ENCODE measurements at places on chromosomes 5 and 9.
A peak's percentile ranks its signal among the peaks of the same experiment; 100 is the strongest.

DNA sequence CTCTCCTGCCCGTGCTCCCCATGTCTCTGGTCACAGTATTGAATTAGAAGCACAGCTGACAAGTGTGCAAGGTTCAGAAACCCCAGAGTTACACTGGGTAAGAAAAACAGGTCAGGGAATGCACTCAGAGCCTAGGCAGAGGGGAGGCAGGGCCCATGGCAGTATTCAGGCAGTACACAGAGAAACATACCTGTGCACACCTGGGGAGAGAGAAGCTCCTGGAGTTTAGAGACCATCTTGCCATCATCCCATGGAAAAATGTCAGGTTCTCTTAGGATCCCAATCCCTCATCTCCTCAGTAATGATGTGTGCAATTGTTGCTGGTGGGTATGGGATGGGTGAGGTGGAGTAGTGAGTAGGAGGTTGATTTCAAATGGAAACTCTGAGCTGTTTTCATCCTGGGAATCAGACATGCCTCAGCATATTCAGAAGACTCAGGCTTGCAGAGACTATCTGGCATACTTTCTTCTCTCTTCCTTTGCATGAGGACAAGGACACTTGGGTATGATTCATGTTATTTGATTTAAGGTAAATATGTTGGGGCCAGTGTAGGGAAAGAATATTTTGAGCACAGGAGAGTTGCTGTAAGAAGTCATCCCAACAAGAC lies 228.5 kb downstream of the ESM1 start:
- H3K4me1 ChIP-seq: peaks cover 33% of the 10 kb centered on the region
- H3K4me3 ChIP-seq: no peak overlapping the region
- H3K27ac ChIP-seq: no peak overlapping the region
- H3K27me3 ChIP-seq: no peaks in the 10 kb centered on the region
- no peak for DNase-seq

DNA sequence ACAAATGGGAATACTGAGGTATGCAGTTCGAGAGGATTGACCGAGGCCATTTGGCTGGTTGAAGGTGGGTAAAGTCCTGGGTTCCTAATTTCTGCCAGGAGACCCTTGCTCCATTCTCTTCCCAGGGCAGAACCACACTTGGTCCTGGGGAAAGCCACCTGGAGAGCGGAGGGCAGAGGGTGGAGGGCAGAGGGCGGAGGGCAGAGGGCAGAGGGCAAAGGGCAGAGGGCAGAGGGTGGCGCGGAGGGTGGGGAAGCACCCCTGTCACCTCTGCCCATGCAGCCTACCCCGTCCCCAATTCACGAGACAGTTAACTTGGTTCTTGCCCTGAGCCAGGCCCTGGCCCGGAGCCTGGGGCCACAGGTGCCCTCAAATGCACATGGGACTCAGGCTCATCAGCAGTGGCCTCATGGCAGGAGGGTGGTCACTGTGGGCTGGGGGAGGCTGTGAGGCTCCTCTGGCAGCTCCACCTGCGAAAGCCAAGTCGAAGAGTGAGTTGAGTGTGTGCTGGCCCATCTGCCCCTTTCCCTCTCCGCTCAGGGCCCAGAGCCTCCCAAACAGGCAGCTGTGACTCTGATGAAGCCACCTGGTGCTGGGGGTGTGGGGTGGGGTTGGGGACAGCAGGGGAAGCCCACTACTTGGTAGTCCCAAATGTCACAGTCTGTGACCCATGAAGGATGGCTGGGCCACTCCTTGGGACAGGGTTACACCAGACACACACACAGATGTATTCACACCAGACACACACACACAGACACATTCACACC lies 28.0 kb upstream of the FCN1 start:
- no peak overlapping the region for H3K27ac ChIP-seq
- DNase-seq: no peak
- H3K27me3 ChIP-seq: peaks cover 4% of the 10 kb centered on the region
- no peaks in the 10 kb centered on the region for H3K36me3 ChIP-seq

GRCh38 chr5:53291047-53291446 lies 181.5 kb upstream of the MOCS2 start:
- H3K4me3 ChIP-seq: no peak overlapping the region
- peaks cover 6% of the 10 kb centered on the region for H3K27me3 ChIP-seq
- H3K4me1 ChIP-seq: no peaks in the 10 kb centered on the region
- DNase-seq: no peak

DNA sequence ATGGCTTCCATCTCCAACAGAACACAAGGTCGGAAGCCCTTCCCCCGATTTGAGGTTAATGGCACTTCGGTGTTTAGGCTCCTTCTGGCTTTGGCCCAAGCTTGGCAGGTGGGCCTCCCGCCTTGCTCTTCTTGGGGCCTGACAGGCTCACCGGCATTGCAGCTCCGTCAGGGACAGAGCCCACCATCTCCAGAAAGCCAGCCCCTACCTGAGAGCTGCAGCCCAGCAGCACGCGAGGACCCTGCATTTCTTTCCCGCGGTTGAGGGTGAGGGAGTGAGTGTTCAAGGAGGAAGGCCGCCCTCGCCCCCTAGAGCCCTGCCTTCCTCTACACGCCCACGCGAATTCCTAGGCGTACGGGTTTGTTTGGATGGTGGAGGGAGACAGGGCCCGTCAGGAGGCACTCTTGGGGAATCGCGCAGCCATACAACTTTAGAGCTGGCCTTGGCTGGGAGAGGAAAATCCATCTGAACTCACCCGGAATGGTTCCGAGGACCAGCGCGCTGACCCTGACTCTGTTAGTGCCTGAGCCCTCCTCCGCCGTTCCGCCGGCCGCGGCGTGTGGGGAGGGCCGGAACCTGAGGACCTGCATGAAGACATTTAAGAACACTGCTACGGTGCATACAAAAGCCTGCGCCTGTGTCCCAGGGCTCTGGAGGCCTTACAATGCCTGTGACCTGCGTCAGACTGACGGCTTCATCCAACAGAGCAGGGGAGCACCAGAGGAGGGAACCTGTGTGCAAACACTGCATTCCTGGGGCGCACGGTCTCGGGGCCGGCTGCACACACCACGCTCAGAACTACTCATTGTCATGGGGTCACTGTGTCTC lies 73.8 kb downstream of the MRPL36 start:
- no peak overlapping the region for H3K27ac ChIP-seq
- no peaks in the 10 kb centered on the region for H3K4me1 ChIP-seq
- H3K27me3 ChIP-seq: peaks cover 2% of the 10 kb centered on the region
- no peaks in the 10 kb centered on the region for H3K36me3 ChIP-seq

DNA sequence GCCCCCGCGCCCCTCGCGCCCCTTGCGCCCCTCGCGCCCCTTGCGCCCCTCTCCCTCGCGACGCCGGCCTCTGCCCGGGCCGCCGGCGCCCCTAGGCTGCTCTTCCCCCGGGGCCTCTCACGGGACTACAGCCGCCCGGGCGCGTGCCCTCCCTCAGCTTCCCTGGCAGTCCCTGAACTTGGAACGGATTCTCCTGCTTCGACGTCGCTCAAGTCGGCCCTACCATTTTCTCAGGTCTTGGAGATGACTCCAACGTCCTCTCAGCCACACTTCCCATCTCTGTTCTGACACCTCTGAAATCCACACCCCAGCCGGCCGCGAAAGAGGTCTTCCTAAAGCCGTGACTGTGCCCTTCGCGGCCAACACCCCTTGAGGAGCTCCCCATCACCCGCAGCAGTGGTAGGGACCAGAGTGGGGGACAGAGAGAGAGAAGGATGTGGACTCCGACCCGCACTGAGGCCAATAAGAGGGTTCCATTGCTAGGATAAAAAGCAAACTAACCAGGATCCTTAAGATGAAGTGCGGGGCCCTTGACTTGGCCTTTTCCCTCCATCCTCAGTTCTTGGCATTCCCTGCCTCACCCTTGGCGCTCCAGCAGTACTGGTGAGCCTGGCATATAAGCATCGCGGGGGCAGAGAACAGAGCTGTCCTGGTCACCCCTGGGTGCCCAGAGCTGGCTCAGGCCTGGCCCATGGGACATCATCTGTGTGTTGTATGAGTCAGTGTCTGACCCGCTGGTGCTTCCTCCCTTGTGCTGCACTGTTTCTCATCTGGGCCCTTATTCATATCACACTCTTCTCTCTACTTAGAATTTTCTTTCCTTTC lies 38.6 kb upstream of the GARNL3 start:
- H3K27me3 ChIP-seq: peaks cover 20% of the 10 kb centered on the region
- no peak for DNase-seq
- H3K4me3 ChIP-seq: peak overlapping the region; percentile 80
- H3K4me1 ChIP-seq: peaks cover 23% of the 10 kb centered on the region

GRCh38 chr5:139116100-139116655 lies 82.0 kb downstream of the SIL1 start:
- H3K4me3 ChIP-seq: no peak overlapping the region
- H3K27me3 ChIP-seq: no peaks in the 10 kb centered on the region
- DNase-seq: no peak
- H3K4me1 ChIP-seq: no peaks in the 10 kb centered on the region

- no peaks in the 10 kb centered on the region for H3K36me3 ChIP-seq
- peaks cover 78% of the 10 kb centered on the region for H3K27me3 ChIP-seq
- peaks cover 6% of the 10 kb centered on the region for H3K4me1 ChIP-seq
- DNase-seq: no peak
Measured at GRCh38 chr9:115117999-115118878, at the start of gene TNC. TNC (minus strand) TSS chr9:115118157; CDS start chr9:115091018, 27,139 bp downstream.

DNA sequence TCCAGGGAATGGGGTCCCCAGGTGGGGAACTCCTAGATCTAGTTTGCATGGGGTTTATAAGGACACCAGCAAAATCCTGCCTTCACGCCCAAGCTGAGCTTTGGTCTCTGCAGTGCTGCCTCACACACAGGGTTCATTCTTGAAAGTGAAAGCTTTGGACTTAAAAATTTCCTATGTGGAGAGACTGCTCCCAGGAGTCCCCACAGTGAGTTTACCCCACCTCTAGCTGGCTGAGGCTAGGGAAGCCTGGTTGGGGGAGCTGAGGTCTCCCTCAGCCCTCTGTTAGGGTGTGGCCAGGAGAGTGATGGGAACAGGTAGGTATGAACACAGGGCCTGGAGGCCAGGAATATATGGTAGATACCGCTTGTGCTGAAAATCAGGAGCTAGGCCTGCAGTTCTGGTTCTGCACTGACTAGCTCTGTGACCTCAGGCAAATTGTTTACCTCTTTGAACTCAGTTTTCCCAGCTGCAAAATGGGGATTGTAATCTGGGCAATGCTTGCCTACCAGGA lies 41.5 kb upstream of the LARP1 start:
- H3K4me3 ChIP-seq: no peak overlapping the region
- H3K27ac ChIP-seq: no peak overlapping the region
- no peaks in the 10 kb centered on the region for H3K27me3 ChIP-seq
- no peak for DNase-seq

DNA sequence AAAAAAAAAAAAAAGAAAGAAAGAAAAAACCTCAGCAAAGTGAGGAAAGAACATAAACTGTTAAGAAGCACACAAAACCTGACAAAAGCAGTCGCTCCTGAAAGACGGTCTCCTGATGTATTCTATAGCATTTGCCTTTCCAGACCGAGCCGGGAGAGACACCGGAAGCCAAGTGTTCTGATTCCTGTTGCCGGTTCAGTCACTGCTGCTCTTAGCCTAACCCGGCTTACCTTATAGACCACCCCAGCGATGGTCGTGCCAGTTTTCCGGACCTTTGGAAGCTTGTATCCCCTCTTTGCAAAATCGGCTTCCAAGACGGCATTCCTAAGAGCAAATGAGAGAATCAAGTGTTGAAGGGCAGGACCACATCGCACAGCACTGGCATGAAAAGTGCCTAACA lies 630 bp downstream of the PSMB7 start:
- H3K4me3 ChIP-seq: peak overlapping the region; percentile 98
- H3K36me3 ChIP-seq: peaks cover 45% of the 10 kb centered on the region
- DNase-seq: peak; percentile 8
- H3K4me1 ChIP-seq: peaks cover 46% of the 10 kb centered on the region
- H3K27me3 ChIP-seq: no peaks in the 10 kb centered on the region

GRCh38 chr5:158175934-158176481 lies 317.1 kb upstream of the CLINT1 start:
- no peaks in the 10 kb centered on the region for H3K36me3 ChIP-seq
- H3K27ac ChIP-seq: no peak overlapping the region
- no peak for DNase-seq
- H3K4me1 ChIP-seq: no peaks in the 10 kb centered on the region
- no peak overlapping the region for H3K4me3 ChIP-seq

- peaks cover 30% of the 10 kb centered on the region for H3K36me3 ChIP-seq
- no peak overlapping the region for H3K4me3 ChIP-seq
- no peak for DNase-seq
- no peak overlapping the region for H3K27ac ChIP-seq
- H3K4me1 ChIP-seq: peaks cover 3% of the 10 kb centered on the region
Measured at GRCh38 chr5:154967421-154968024, 26.6 kb downstream of the MRPL22 start.

GRCh38 chr5:32021771-32022170 lies 152.3 kb downstream of the GOLPH3 start:
- no peak overlapping the region for H3K4me3 ChIP-seq
- H3K4me1 ChIP-seq: peaks cover 10% of the 10 kb centered on the region
- H3K27ac ChIP-seq: no peak overlapping the region
- DNase-seq: no peak
- H3K27me3 ChIP-seq: no peaks in the 10 kb centered on the region

- DNase-seq: no peak
- H3K27me3 ChIP-seq: no peaks in the 10 kb centered on the region
Measured at GRCh38 chr5:13913962-13914361, 30.5 kb downstream of the DNAH5 start.

GRCh38 chr9:107975426-107976010 lies 485.9 kb upstream of the KLF4 start:
- no peak for DNase-seq
- H3K27ac ChIP-seq: no peak overlapping the region
- H3K4me1 ChIP-seq: no peaks in the 10 kb centered on the region
- H3K36me3 ChIP-seq: no peaks in the 10 kb centered on the region
